ENCODE measurements at places on chromosomes 11 and 22. TPM values are rescaled to one million over a fixed set of nuclear protein-coding genes. Genes with fewer than 3 reads are reported as not detected.
A peak's percentile ranks its signal among the peaks of the same experiment; 100 is the strongest.

DNA sequence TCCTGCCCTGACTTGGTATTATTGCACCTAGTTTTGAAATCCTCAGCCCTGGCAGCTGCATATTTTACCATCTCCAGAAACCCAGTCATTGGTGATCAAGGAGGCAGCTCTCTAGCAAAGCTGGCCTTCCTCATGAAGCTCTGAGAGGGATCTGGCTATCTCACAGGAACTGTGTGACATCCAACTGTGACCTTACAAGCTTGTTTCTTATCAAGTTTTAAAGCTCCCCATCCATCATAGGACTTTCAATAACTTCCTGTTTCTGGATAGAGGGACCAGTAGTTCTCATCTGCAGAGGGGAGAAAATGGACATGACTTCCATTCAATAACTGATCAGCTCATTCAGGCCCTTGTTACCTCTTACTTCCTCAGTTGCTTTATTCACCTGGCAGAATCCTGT, 18.2 kb downstream of the CALCA start:
- no peak overlapping the region for H3K4me3 ChIP-seq
- H3K27ac ChIP-seq, result no peak overlapping the region
- H3K27me3 ChIP-seq, result no peaks in the 10 kb centered on the region

The OR2D2 gene
- polyA plus RNA-seq, result not detected

DNA sequence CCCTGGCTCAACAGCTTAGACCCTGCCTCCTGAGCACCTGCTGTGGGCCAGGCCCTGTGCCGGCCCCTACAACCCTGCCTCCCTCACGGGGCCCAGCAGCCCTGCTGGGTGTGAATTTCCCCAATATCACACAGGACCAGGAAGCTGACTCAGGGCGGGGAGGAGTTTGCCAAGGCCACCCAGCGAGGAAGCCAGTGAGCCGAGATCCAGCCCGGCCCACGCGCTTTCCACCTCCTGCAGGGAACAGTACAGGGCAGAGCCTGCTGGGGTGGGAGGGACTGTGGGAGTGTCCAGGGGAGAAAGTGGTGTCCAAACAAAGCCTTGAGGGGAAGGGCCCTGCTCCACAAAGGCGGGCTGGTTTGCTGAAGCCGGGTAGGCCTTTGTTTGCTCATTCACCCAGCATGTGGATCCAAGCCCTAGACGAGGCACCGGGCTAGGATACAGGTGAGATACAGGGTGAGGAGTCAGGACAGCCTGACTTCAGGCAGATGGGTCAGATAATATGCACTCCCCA, 26.8 kb downstream of the RPL3 start:
- no peaks in the 10 kb centered on the region for H3K36me3 ChIP-seq
- peak overlapping the region; percentile 94 for H3K27ac ChIP-seq
- H3K27me3 ChIP-seq, result no peaks in the 10 kb centered on the region
- peak; percentile 96 for DNase-seq

DNA sequence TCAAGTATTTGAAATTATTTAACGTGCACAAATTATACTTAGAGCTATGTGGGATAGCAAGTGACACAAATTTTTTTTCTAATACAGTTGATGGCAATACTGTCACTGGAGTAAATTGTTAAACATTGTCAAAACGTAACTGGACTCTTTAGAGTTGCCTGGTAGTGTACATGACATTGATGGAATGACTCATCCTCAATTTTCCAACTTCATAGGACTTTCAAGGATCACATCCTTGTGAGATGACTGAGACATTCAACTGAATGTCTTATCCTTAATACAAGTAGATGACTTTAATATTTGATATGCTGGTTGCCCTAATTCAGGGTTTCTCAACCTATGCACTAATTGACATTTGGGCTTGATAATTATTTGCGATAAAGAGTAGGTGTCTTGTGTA, 310.0 kb downstream of the SWAP70 start:
- no peak overlapping the region for H3K27ac ChIP-seq
- no peak overlapping the region for H3K4me3 ChIP-seq
- DNase-seq, result no peak
- H3K36me3 ChIP-seq, result peaks cover 22% of the 10 kb centered on the region
- H3K4me1 ChIP-seq, result no peaks in the 10 kb centered on the region
- H3K27me3 ChIP-seq, result no peaks in the 10 kb centered on the region

The ANKK1 gene
- not detected for polyA plus RNA-seq

GRCh38 chr11:78127403-78127802, 12.0 kb downstream of the ALG8 start:
- no peaks in the 10 kb centered on the region for H3K27me3 ChIP-seq
- H3K36me3 ChIP-seq, result peaks cover 14% of the 10 kb centered on the region
- no peak overlapping the region for H3K4me3 ChIP-seq
- H3K27ac ChIP-seq, result no peak overlapping the region
- H3K4me1 ChIP-seq, result no peaks in the 10 kb centered on the region
- no peak for DNase-seq

DNA sequence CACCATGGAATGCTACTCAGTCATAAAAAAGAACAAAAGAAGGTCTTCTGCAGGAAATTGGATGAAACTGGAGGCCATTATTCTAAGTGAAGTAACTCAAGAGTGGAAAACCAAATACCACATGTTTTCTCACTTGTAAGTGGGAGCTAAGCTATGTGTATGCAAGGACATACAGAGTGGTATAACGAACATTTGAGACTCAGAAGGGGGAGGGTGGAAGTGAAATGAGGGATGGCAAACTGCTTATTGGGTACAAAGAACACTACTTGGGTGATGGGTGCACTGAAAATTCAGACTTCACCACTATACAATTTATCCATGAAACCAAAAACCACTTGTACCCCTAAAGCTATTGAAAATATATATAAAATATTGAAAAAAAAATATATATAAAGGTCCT, 13.4 kb upstream of the CAT start:
- H3K36me3 ChIP-seq, result no peaks in the 10 kb centered on the region
- no peak for DNase-seq
- H3K4me1 ChIP-seq, result peaks cover 83% of the 10 kb centered on the region
- H3K27ac ChIP-seq, result no peak overlapping the region
- no peaks in the 10 kb centered on the region for H3K27me3 ChIP-seq

- no peak overlapping the region for H3K4me3 ChIP-seq
- no peaks in the 10 kb centered on the region for H3K36me3 ChIP-seq
- no peaks in the 10 kb centered on the region for H3K27me3 ChIP-seq
- H3K4me1 ChIP-seq, result no peaks in the 10 kb centered on the region
- H3K27ac ChIP-seq, result no peak overlapping the region
These were observed 33.4 kb downstream of the MN1 start for GRCh38 chr22:27768027-27768653.

The MMP27 gene
- polyA plus RNA-seq, result not detected

DNA sequence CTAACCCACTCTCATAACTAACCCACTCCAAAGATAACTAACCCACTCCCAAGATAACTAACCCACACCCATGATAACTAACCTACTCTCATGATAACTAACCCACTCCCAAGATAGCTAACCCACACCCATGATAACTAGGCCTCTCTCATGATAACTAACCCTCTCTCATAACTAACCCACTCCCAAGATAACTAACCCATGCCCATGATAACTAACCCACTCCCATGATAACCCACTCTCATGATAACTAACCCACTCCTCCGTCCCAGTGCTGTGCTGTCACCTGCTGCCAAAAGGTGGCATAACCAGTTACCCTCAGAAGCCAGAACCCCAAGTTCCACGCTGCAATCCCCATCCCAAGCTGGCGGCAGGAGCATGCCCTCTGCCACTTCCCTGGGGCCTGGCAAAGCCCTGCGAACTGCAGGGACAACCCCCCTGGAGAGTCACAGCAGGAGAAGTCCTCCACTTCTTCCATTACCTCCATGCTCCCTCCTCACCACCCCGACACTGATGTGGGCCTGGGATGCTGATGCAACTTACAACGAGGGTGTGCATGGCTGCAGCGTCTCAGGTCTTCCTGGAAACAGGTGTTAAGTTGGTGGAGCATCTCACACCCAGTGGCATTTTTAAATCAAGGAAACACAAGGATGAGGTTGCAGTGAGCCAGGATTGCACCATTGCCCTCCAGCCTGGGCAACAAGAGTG, 30.8 kb upstream of the CELSR1 start:
- no peaks in the 10 kb centered on the region for H3K27me3 ChIP-seq
- H3K36me3 ChIP-seq, result no peaks in the 10 kb centered on the region
- DNase-seq, result no peak
- H3K27ac ChIP-seq, result no peak overlapping the region
- H3K4me3 ChIP-seq, result no peak overlapping the region

- no peaks in the 10 kb centered on the region for H3K4me1 ChIP-seq
- peaks cover 91% of the 10 kb centered on the region for H3K36me3 ChIP-seq
- H3K27ac ChIP-seq, result no peak overlapping the region
- DNase-seq, result no peak
These were observed 23.5 kb downstream of the RRM1 start for GRCh38 chr11:4118107-4118506.

The CDC45 gene
- 0.04 TPM for polyA plus RNA-seq

The SLCO2B1 gene
- 0.13 TPM for polyA plus RNA-seq

The BDNF gene
- not detected for polyA plus RNA-seq

- no peaks in the 10 kb centered on the region for H3K27me3 ChIP-seq
- no peak overlapping the region for H3K27ac ChIP-seq
These were observed 6.4 kb downstream of the PSMA1 start for GRCh38 chr11:14513800-14514199.

The MFNG gene
- polyA plus RNA-seq, result 196 TPM

GRCh38 chr11:1483445-1483961, 3.1 kb downstream of the MOB2 start:
- peaks cover 7% of the 10 kb centered on the region for H3K4me1 ChIP-seq
- H3K27me3 ChIP-seq, result no peaks in the 10 kb centered on the region
- H3K4me3 ChIP-seq, result no peak overlapping the region
- peaks cover 23% of the 10 kb centered on the region for H3K36me3 ChIP-seq

DNA sequence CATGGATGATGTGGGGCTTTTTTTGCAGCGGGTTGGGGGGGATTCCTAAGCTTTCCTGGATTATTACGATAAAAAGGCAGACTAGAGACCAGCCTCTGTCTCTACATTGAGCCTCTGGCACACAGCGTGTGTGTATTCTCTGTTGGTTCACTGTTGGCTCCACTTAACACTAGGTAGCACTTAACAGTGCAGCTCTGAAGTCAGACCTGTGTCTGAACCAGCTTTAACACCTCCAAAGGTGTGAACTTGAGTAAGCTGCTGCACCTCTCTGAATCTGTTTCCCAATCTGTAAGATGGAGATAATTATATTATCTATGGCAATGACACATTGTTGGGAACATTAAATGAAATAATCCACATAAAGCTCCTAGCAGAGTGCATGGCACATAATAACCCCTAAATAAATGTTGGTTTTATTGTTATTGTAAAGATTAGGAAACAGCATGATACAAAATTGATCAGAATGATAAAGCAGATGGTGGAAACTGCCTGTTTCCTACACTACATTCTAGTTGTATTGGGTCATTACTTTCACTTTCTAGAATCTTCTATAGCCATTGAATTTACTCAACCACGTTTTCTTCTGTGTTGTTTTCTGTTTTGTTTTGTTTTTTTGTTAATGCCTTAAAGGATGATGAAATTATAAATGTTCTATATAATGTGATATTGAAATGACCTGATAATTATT, 108.4 kb downstream of the ARL14EP start:
- no peak for DNase-seq
- no peaks in the 10 kb centered on the region for H3K27me3 ChIP-seq
- no peak overlapping the region for H3K27ac ChIP-seq
- no peaks in the 10 kb centered on the region for H3K4me1 ChIP-seq
- no peak overlapping the region for H3K4me3 ChIP-seq

DNA sequence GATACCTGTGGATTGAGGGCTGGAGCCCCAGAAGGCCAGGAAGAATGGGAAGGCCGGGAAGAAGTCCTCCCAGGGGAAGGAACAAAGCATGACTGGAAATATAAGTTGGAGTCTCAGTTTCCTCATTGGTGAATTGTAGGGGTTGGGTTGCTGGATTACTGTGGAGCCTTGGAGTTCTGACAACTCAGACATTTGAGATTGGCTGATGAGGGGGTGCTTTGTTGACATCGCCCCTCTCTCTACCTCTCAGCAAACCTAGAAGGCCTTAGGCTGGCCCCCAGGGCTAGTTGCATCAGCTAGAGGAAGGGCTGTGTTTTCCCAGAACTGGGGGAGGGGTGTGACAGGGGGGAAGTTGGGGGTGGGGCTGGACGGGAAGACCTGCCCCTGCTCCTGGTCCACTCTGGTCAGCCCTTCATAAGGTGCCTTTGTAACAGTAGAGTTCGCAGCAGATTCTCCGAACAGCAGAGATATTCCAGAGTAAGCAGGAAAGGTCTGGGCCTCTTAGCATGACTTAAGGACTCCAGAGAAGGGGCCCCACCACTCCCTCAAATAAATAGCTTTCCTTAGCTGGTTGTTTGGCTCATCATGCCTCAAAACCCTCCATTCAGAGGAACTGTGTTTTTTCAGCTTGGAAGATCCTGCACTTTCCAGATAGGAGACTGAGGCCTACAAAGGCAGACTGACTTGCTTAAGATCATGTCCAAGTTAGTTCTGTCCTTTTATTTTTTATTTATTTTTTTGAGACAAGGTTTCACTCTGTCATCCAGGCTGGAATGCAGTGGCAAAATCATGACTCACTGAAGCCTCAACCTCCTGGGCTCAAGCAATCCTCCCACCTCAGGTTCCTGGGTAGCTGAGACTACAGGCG, 12.5 kb upstream of the THRSP start:
- H3K4me3 ChIP-seq, result no peak overlapping the region
- DNase-seq, result no peak
- H3K36me3 ChIP-seq, result no peaks in the 10 kb centered on the region
- H3K27ac ChIP-seq, result no peak overlapping the region
- no peaks in the 10 kb centered on the region for H3K27me3 ChIP-seq
- peaks cover 2% of the 10 kb centered on the region for H3K4me1 ChIP-seq

GRCh38 chr11:114085965-114086793, 26.7 kb downstream of the ZBTB16 start:
- no peaks in the 10 kb centered on the region for H3K27me3 ChIP-seq
- peaks cover 41% of the 10 kb centered on the region for H3K4me1 ChIP-seq
- no peaks in the 10 kb centered on the region for H3K36me3 ChIP-seq
- H3K27ac ChIP-seq, result no peak overlapping the region
- DNase-seq, result no peak

- H3K27ac ChIP-seq, result no peak overlapping the region
- H3K4me1 ChIP-seq, result no peaks in the 10 kb centered on the region
- H3K36me3 ChIP-seq, result no peaks in the 10 kb centered on the region
- no peaks in the 10 kb centered on the region for H3K27me3 ChIP-seq
- H3K4me3 ChIP-seq, result no peak overlapping the region
These were observed 229.9 kb upstream of the ANO5 start for GRCh38 chr11:21963013-21963412.

- no peak overlapping the region for H3K4me3 ChIP-seq
- H3K4me1 ChIP-seq, result no peaks in the 10 kb centered on the region
- peak; percentile 88 for DNase-seq
These were observed 18.8 kb downstream of the P2RY2 start for GRCh38 chr11:73236854-73237253.

- no peak for DNase-seq
- no peak overlapping the region for H3K27ac ChIP-seq
- H3K4me3 ChIP-seq, result no peak overlapping the region
- no peaks in the 10 kb centered on the region for H3K27me3 ChIP-seq
These were observed 1104.4 kb upstream of the CCDC90B start for GRCh38 chr11:84390441-84391078.

GRCh38 chr11:70029861-70030380, 48.2 kb upstream of the ANO1 start:
- no peaks in the 10 kb centered on the region for H3K4me1 ChIP-seq
- H3K27ac ChIP-seq, result no peak overlapping the region
- H3K27me3 ChIP-seq, result no peaks in the 10 kb centered on the region
